ENCODE measurements at places on chromosomes 12 and 14.

DNA sequence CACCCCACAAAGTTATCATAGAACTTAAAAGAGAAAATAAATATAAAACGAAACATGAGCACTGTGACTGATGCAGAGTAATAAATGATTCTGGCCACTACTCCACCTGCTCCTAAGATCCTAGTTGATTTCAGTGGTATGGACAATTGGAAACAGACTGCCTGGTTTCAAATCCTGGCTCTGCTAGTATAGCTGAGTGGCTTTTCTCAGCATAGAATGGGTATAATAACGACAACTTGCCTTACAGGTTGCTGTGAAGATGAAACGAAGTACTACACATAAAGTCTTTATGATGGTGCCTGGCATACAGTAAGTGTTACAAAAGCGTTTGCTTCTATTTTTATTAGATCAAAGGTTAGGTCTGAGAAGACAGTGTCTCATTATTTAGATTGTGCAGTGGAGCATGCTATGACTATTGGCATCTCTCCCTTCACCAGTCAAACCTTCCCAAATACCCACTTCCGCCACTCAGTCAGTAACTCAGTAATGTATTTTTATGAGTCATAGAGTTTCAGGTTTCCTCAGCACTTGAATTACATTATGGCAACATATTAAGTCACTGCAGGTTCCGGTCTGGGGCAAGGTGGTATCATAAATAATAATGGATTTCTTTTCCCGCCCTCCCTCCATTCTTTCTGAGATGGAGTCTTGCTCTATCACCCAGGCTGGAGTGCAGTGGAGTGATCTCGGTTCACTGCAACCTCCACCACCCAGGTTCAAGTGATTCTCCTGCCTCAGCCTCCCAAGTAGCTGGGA lies 29.7 kb upstream of the NR2C1 start:
- peak; percentile 7 for DNase-seq

DNA sequence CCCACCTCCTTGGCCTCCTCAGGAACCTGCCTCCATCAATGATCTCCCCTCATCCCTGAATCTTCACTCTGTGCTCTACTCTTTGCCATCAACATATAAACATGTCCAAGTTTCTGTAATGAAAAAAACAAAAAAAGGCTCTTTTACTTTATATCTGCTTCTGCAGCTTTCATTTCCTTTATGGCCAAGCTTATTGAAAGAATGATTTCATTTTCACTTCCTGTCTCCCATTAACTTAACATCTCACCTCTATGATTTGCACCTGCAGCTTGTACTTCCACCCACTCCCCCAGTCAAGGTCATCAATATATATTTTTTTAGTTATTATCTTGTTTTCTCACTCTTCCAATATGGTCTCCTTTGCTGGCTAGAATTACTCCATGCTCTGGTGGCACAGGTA lies 15.6 kb upstream of the RNU6-7 start:
- no peak for DNase-seq

GRCh38 chr12:22408610-22409376 lies 74.3 kb upstream of the ST8SIA1 start:
- peak; percentile 33 for DNase-seq

DNA sequence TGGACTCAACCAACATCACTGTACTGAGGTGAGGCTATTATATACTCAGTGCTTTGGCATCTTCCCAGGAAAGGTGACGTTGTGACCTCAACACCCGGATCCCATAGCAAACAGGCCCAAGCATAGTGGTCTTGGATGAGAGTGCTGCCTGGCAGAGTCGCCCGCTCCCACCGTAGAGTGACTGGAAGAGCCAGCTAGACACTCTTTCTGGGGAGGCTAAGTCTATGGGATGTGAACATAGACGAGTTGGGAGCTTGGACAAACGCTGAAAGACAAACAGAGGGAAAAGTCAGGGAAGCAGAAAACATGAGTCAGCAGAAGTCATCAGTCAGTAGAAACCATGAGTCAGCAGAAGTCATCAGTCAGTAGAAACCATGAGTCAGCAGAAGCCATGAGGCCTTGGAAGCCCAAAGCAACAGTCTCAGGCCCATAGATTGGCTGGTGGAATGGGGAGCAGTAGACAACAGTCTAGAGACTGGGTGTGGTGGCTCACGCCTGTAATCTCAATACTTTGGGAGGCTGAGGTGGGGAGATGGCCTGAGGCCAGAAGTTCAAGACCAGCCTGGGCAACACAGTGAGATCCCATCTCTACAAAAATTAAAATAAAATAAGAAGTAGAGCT lies 66.4 kb upstream of the MAP1LC3B2 start:
- no peak for DNase-seq
